ENCODE measurements at places on chromosomes 3 and 15. TPM values are rescaled to one million over a fixed set of nuclear protein-coding genes. Genes with fewer than 3 reads are reported as not detected.

The IMPG2 gene
- total RNA-seq = not detected

The FOXB1 gene
- total RNA-seq = not detected

The C3orf85 gene
- total RNA-seq = not detected

The BMF gene
- total RNA-seq = 14.3 TPM

The CASR gene
- total RNA-seq = not detected

The APBA2 gene
- total RNA-seq = 20.8 TPM

The NOX5 gene
- not detected for total RNA-seq

The SPESP1 gene
- 0.17 TPM for total RNA-seq

The SNUPN gene
- 19.3 TPM for total RNA-seq

The TMEM158 gene
- total RNA-seq = not detected

The SAMD7 gene
- total RNA-seq = not detected

All from G401 (cell line).